ENCODE measurements at places on chromosomes 4 and X. TPM values are rescaled to one million over a fixed set of nuclear protein-coding genes. Genes with fewer than 3 reads are reported as not detected.

Gene CNKSR2
- not detected for total RNA-seq

Gene ADAD1
- total RNA-seq: not detected

Gene DCAF12L1
- total RNA-seq: 0.18 TPM

DNA sequence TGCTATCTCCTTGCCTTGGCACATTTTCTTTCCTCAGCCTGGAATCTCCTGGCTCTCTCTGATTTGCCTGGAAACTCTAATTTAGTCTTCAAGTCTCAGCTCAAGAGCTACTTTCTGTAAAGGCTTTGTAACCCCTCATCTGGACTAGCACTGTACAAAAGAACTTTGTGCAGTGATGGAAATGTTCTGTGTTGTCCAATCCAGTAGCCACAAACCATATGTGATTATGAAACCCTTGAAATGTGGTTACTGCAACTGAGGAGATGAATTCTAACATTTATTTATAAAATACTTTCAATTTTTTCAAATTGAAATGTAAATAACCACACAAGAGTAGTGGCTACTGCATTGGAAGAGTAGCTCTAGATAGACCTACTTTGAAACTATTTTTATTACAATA lies 66.6 kb upstream of the HS3ST1 start:
- DNase-seq: no peak

- DNase-seq: no peak
Observed at GRCh38 chrX:114675365-114675764, 91.5 kb downstream of the HTR2C start.

GRCh38 chr4:153402366-153402765 lies 57.9 kb downstream of the MND1 start:
- no peak for DNase-seq

GRCh38 chr4:2290974-2291704 lies 29.2 kb upstream of the MXD4 start:
- DNase-seq: no peak

- no peak for DNase-seq
Observed at GRCh38 chrX:108511721-108512120, 72.1 kb downstream of the COL4A5 start.

Data from glomerular endothelial cell (primary cell).